HS-27A (cell line): ENCODE measurements at places on chromosomes 2 and 18.

DNA sequence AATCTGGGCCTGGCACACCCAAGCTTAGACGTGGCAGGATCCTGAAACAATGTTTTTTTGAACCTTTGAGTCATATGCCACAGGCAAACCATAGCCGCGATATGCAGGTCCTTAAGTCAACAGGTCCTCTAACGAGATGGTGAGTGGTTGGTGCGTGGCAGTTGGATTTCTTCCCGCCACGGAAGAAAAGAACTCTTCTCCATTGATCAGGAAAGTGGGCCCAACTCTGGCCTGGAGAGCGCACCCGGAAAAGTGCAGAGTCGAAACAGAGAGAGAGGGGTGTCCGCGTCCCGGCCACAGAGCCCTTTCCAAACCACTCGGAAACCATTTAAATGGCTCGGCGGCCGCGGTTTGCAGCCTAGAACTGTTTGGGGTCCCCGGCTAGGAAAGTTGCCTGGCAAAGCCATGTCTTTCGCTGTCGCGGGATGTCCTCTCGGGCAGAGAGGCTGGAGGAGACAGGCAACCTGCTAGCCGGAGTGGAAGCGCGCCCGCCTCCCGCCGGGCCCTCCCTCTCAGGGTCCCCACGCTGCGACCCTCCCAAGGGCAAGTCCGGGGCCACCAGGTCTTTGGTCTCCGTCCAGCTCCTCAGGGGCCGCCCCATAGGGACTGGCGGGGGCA is 777 bp downstream of the GALNT3 start:
- DNase-seq = no peak

GRCh38 chr2:232365621-232366321 is 12.8 kb upstream of the ALPP start:
- DNase-seq = peak; percentile 46

- peak; percentile 12 for DNase-seq
Observed at GRCh38 chr2:146927080-146927711, 917.6 kb upstream of the ACVR2A start.

GRCh38 chr2:96437512-96437911 is 67.6 kb downstream of the NEURL3 start:
- no peak for DNase-seq

DNA sequence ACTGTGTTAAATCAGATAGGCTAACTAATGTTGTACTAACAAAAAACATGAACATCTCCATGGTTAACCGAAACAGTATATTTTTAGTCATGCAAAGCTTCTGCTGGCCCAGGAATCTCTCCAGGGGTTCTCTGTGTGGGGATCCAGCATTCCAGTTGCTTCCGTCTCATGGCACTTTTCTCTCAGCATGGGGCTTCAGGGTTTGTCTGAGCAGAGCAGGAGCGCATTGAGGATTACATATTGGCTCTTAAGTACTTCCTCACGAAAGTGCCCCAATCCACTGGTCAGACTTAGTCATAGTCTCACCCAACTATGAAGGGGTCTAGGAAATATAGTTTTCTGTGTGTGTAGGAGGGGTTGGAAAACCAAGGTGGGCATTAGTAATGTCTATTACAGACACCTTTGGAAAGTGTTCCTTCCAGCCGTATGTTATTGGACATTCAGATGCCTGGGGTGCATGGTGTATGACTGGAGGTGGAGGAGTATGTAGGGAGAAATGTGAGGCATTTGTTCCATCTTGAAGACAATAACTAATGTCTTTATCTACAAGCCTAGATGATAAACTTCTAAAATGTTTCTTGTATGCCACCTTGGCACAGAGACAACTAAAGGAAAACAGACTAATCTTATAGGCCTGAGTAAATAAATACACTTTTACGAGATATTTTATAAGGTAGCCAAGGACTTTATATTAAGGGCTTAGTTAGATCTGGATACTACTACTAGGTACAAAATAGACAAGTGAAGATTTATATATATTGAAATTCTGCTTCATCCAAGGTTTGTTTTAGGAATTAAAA is 123.8 kb upstream of the ZEB2 start:
- no peak for DNase-seq

- no peak for DNase-seq
Observed at GRCh38 chr2:164735309-164735919, 106.2 kb downstream of the COBLL1 start.

DNA sequence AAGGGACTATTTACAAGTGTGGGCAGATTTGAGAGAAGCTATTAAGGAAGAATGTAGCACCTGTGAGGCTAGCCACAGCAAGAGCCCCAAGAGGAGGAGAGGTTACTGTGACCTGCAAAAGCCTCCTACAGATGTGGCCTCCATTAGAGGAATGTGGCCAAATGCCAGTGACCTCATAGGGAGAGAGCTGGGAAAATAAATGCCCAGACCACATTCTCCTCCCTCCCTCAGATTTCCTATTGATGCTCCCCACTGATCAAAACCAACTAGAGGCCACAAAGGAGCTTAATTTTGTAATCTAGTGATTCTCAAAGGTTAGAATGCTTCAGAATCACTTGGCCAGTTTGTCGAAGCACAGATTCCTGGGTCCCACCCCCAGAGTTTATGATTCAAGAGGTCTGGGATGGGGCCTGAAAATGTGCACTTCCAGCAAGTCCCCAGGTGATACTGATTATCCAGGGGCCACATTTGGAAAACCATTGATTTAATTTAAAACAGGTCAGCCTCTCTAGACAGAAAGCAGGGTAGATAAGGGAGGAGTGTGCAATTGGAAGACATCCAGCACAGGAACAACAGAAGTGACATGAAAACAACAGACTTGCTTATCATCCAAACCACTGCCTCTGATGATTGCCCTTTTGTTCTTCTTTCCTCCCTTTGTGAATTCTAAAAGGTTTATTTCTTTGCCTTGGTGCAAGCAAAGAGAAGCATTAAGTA is 61.2 kb upstream of the RBBP8 start:
- no peak for DNase-seq

GRCh38 chr2:127630096-127630863 is 15.7 kb upstream of the GPR17 start:
- no peak for DNase-seq
